ENCODE measurements at places on chromosomes 2 and 18. TPM values are rescaled to one million over a fixed set of nuclear protein-coding genes. Genes with fewer than 3 reads are reported as not detected.

GRCh38 chr2:234422981-234423431 lies 73.9 kb downstream of the ARL4C start:
- DNase-seq: no peak
- H3K27me3 ChIP-seq: no peaks in the 10 kb centered on the region
- no peaks in the 10 kb centered on the region for H3K36me3 ChIP-seq
- H3K4me1 ChIP-seq: peaks cover 4% of the 10 kb centered on the region
- H3K4me3 ChIP-seq: no peak overlapping the region

DNA sequence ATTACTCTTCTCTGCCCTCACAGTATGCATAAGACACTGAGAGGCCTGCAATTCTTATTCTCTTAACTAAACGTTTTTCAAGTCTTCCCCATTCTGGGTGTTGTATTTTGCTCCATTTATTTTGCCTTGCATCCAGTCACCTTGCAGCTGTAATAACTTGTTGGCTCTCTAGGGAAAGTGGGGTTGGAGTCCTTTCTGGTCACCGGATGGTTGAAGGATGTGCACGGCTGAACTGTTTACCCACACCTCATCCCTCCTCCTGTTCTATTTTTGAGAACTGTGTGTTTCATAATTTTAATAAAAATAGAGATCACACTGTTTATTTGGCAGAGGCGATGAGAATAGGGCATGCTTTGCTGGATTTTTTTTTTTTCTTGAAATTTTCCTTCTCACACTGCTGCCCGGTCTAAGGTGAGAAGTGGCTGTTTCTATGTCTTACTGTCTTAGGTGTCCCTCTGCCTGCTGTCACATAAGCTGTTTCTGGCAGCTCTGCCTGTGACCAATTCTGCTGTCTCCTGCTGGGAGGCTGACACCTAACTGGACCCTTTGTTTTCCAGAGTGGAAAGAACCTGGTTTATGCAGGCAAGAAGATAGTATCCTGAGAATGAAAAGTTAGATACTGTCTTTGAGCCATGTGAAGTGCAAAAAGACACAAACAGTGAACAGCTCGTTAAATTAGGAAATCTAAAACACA lies 342.6 kb downstream of the DPP10 start:
- no peaks in the 10 kb centered on the region for H3K27me3 ChIP-seq
- DNase-seq: no peak
- H3K36me3 ChIP-seq: no peaks in the 10 kb centered on the region
- H3K27ac ChIP-seq: no peak overlapping the region

GRCh38 chr2:2942906-2943305 lies 434.7 kb downstream of the EIPR1 start:
- H3K27ac ChIP-seq: no peak overlapping the region
- no peak for DNase-seq
- no peak overlapping the region for H3K4me3 ChIP-seq
- no peaks in the 10 kb centered on the region for H3K36me3 ChIP-seq

DNA sequence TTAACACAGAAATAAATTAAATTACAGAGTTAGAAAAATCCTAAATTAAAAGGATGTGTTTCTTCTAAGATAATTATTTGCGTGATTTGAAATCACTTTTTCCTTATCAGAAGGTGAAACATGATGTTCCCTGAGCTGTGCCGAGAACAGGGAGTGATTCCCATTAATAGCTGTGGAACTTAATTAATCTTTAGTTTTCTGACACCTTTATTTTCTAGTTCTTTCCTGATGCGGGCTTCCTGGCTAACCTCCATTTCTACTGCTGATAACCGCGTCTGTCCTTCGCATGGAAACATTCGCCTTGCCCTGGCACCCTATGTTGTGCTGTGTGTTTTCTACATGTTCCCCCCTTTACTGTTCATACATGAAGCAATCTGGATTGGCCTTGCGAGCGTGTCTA lies 172.9 kb downstream of the FAM210A start:
- H3K27ac ChIP-seq: no peak overlapping the region
- H3K36me3 ChIP-seq: no peaks in the 10 kb centered on the region
- peaks cover 29% of the 10 kb centered on the region for H3K4me1 ChIP-seq
- DNase-seq: no peak
- no peak overlapping the region for H3K4me3 ChIP-seq
- peaks cover 3% of the 10 kb centered on the region for H3K27me3 ChIP-seq

- no peak overlapping the region for H3K4me3 ChIP-seq
- H3K4me1 ChIP-seq: no peaks in the 10 kb centered on the region
- DNase-seq: peak; percentile 65
- H3K27me3 ChIP-seq: peaks cover 6% of the 10 kb centered on the region
- no peak overlapping the region for H3K27ac ChIP-seq
These were observed 24.2 kb downstream of the CENPA start for GRCh38 chr2:26809876-26810577.

GRCh38 chr2:24164416-24164973 lies 10.4 kb upstream of the FAM228A start:
- H3K36me3 ChIP-seq: no peaks in the 10 kb centered on the region
- peak; percentile 16 for DNase-seq
- H3K4me1 ChIP-seq: no peaks in the 10 kb centered on the region
- no peaks in the 10 kb centered on the region for H3K27me3 ChIP-seq
- H3K27ac ChIP-seq: no peak overlapping the region

- H3K27ac ChIP-seq: peak overlapping the region; percentile 97
- H3K27me3 ChIP-seq: no peaks in the 10 kb centered on the region
- DNase-seq: peak; percentile 95
- peaks cover 49% of the 10 kb centered on the region for H3K4me1 ChIP-seq
- peaks cover 26% of the 10 kb centered on the region for H3K36me3 ChIP-seq
- H3K4me3 ChIP-seq: peak overlapping the region; percentile 73
These were observed 954 bp upstream of the CTDSP1 start for GRCh38 chr2:218398437-218399390.

DNA sequence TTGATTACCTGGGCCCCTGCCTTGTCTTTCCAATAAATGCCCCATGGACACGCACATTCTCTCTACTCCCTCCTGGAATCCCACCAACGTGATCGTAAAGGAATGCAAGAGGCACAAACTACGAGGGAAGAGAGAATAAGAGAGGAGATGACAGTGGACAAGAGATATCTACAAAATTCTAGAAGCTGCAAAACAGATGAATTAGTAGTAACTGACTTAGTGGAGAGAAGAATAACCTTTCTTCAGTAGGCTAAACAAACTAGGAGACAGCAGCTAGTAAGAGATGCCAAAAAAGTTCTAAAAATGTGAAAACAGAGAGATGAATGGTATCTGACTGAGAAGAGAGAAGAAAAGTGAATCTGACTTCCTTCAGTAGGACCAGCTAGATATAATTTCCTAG lies 43.5 kb upstream of the MYCN start:
- no peaks in the 10 kb centered on the region for H3K36me3 ChIP-seq
- peaks cover 7% of the 10 kb centered on the region for H3K4me1 ChIP-seq
- no peak overlapping the region for H3K4me3 ChIP-seq
- no peak for DNase-seq
- no peaks in the 10 kb centered on the region for H3K27me3 ChIP-seq
- H3K27ac ChIP-seq: no peak overlapping the region

- H3K27ac ChIP-seq: no peak overlapping the region
- H3K4me1 ChIP-seq: no peaks in the 10 kb centered on the region
- DNase-seq: peak; percentile 11
- H3K4me3 ChIP-seq: no peak overlapping the region
- H3K27me3 ChIP-seq: no peaks in the 10 kb centered on the region
These were observed 10.6 kb downstream of the C18orf63 start for GRCh38 chr18:74326231-74326630.

GRCh38 chr2:123563515-123563914 lies 461.6 kb upstream of the CNTNAP5 start:
- H3K4me1 ChIP-seq: no peaks in the 10 kb centered on the region
- H3K4me3 ChIP-seq: no peak overlapping the region
- no peak overlapping the region for H3K27ac ChIP-seq
- no peak for DNase-seq
- H3K36me3 ChIP-seq: no peaks in the 10 kb centered on the region

GRCh38 chr2:202122163-202122540 lies 49.1 kb downstream of the KIAA2012 start:
- H3K27me3 ChIP-seq: no peaks in the 10 kb centered on the region
- no peak overlapping the region for H3K4me3 ChIP-seq
- DNase-seq: no peak

- no peaks in the 10 kb centered on the region for H3K36me3 ChIP-seq
- H3K4me1 ChIP-seq: peaks cover 18% of the 10 kb centered on the region
- no peak for DNase-seq
- peaks cover 48% of the 10 kb centered on the region for H3K27me3 ChIP-seq
These were observed 3.8 kb downstream of the GALNT14 start for GRCh38 chr2:31134480-31134879.

DNA sequence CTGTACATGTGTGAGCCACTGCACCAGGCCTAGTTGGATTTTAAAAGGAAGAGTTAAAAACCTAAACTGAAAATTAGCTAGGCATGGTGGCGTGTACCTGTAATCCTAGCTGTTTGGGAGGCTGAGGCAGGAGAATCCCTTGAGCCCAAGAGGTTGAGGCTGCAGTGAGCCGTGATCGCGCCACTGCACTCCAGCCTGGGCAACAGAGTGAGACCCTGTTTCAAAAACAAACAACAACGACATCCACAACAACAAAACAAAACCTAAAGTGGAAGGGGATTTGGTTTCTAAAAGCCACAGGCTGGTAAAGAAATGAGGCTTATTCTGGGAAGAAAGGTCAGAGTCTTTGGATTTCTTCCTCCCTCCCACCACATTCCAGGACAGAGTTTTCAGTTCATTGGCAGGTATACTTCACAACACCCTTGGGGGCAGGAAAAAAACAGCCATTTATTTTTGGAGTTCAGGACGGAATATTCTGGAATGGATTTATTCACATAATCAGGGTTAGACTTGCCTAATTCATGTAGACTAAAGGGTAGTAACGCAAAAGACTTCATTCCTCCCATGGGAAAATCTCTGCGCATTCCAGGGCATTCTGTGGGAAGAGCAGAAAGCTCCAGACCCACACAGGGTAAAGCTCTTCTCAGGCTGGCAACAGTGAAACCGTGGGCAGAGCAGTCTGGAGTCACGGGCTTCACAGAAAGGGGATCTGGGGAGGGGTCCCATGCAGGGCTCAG lies 34.9 kb downstream of the TEX44 start:
- H3K27me3 ChIP-seq: no peaks in the 10 kb centered on the region
- peak overlapping the region; percentile 96 for H3K27ac ChIP-seq
- no peaks in the 10 kb centered on the region for H3K36me3 ChIP-seq
- DNase-seq: peak; percentile 70

GRCh38 chr2:36245651-36246050 lies 109.9 kb upstream of the CRIM1 start:
- no peaks in the 10 kb centered on the region for H3K27me3 ChIP-seq
- DNase-seq: peak; percentile 1
- no peaks in the 10 kb centered on the region for H3K36me3 ChIP-seq
- H3K4me1 ChIP-seq: no peaks in the 10 kb centered on the region

DNA sequence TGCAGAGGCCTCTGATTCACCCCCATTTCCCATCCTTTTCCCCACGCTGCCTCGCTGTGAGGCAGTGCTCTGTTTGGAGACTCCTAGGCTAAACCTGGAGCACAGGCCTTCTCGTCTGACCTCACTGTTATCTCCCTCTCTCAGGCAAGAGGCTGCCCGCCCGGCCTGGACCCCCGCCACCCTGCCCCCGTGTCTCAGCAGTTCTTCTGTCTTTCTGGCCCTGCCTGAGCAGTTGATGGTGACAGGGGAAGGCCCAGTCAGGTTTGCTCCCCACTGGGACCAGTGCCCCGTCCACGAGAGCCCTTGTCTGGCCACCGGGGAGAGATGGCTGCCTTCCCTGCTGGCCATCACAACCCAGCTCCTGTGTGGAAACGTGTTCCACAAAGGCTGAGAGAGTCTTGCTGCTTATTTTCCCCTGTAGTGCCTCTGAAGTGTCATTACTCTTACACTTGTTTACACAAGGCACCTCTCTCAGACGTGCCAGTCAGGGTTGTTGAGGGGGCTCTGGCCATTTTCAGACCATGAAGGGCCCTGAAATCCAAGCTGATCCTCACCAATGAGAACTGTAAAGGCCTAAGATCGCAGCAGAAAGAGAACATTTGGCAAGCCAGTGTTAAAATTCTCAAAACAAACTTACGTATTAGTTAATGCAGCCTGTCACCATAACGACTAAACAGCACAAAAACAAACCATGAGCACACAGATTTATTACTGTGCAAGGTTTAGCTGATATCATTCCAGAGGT lies 210.9 kb downstream of the NDUFA10 start:
- DNase-seq: peak; percentile 96
- peak overlapping the region; percentile 98 for H3K27ac ChIP-seq
- peaks cover 47% of the 10 kb centered on the region for H3K4me1 ChIP-seq

The ANKRD30BL gene
- 0.22 TPM for total RNA-seq

The CCDC148 gene
- total RNA-seq: 1.2 TPM

The GALNT3 gene
- 0.49 TPM for total RNA-seq

The ABCB11 gene
- total RNA-seq: 0.04 TPM

The SERPINB4 gene
- not detected for total RNA-seq

The ASB18 gene
- 4.7 TPM for total RNA-seq

The GALNT5 gene
- 9.6 TPM for total RNA-seq

The AFF3 gene
- 7.2 TPM for total RNA-seq

The ACADL gene
- 5.2 TPM for total RNA-seq

The SCN2A gene
- 0.04 TPM for total RNA-seq

The ALMS1 gene
- total RNA-seq: 25.7 TPM
